ENCODE measurements at places on chromosomes 3 and 15.

GRCh38 chr3:194673761-194674160, 1.8 kb upstream of the LSG1 start:
- no peak for DNase-seq

DNA sequence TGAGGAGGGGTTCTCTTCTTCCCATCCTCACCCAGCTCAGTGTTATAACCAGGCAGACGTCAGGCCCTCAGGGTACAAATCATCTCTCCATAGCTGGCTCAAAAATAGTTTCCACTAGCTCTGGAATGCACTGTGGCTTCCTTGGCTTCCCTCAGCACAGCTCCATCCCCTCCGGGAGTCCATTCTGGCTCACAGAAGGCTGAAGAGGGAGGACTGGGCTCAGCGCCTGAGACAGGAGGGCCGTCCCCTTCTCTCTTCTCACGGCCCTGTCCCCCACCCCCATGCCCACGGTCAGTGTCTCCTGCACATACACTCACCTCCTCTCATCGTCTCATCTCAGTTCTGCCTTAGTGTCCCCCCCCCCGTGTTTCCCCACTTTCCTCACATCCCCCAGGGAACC, 50.1 kb downstream of the UMPS start:
- DNase-seq, result no peak

GRCh38 chr3:169923831-169924230, 12.5 kb downstream of the SAMD7 start:
- no peak for DNase-seq

GRCh38 chr15:87038404-87038803, 958.7 kb downstream of the AGBL1 start:
- DNase-seq, result no peak

- no peak for DNase-seq
Measured at GRCh38 chr15:83565553-83566159, 88.3 kb upstream of the ADAMTSL3 start.

DNA sequence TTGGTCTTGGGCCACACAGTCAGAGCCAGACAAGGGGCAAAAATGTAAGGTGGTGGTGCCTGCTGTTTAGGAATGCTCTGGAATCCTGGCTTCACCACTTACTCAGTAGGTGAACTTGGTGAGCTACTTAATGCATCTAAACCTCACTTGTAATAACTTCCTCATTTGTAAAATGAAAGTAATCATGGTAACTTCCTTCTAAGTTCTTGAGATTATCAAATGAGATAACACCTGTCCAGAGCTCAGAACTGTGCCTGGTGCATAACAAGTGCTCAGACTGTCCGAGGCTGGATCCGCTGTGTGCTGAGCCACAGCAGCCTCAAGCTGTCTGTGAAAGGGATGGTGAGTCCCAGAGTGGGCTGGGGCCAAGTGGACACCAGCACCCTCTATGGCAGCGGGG, 62.8 kb upstream of the KY start:
- no peak for DNase-seq

DNA sequence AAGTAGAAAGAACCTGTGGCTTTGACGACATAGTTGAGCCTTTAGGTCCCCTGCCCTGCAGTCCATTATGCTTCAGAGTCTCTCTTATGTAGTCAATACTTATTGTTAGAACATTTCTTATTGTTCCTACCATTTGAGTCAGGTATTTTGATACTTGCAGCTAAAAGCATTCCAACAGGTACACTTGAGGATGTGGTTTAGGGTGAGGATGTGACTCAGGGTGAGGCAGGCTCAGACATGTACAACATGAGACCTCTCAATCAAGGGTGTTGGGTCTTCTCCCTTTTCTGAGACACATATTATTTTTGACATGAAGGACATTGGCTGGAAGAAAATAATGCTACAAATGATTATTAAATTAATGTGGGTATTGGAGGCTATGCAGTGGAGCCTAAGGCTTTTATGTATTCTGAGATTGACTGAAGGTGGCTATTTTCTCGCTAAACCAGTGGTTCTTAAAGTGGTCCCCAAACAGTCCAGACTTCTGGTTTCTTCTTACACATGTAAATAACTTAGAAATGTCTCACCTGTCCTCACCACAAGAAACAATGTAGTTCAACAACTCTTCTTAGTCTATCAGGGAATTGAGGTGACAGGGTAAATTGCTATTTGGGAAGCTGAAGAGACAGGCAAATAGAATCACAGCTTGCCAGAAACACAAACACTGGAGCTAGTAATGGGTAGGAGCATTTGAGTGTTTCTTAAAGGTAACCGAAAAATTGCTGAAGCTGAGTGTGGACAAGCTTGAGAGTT, 135.5 kb upstream of the ZPLD1 start:
- no peak for DNase-seq

DNA sequence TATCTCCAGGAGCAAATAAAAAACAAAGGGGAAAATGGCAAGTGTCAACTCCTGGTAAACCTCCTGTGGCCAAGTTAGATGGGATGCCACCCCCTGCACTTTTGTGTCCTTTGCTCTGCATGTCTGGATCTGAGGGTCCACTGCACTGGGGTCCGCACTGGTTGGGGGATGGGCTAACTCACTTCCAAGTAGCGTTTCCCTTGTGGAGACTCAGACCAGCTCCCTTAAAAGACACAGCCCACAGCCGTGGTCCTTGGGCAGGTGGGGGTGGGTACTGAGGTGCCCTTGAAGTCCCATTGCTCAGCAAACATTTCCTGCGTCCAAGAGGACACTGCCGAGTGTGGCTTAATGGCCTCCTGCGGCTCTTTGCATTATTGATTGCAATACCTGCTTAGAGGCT, 188.2 kb downstream of the MEGF11 start:
- DNase-seq, result no peak

GRCh38 chr15:83199288-83199687, 8.3 kb downstream of the HDGFL3 start:
- no peak for DNase-seq

DNA sequence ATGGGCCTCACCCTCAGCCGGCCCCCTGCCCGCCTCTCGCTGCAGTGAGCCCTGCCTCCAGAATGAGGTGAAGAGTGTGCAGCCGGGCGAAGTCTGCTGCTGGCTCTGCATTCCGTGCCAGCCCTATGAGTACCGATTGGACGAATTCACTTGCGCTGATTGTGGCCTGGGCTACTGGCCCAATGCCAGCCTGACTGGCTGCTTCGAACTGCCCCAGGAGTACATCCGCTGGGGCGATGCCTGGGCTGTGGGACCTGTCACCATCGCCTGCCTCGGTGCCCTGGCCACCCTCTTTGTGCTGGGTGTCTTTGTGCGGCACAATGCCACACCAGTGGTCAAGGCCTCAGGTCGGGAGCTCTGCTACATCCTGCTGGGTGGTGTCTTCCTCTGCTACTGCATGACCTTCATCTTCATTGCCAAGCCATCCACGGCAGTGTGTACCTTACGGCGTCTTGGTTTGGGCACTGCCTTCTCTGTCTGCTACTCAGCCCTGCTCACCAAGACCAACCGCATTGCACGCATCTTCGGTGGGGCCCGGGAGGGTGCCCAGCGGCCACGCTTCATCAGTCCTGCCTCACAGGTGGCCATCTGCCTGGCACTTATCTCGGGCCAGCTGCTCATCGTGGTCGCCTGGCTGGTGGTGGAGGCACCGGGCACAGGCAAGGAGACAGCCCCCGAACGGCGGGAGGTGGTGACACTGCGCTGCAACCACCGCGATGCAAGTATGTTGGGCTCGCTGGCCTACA, 8.5 kb downstream of the GRM2 start:
- no peak for DNase-seq

- DNase-seq, result peak; percentile 64
Measured at GRCh38 chr15:85693277-85693676, 101.4 kb downstream of the KLHL25 start.

DNA sequence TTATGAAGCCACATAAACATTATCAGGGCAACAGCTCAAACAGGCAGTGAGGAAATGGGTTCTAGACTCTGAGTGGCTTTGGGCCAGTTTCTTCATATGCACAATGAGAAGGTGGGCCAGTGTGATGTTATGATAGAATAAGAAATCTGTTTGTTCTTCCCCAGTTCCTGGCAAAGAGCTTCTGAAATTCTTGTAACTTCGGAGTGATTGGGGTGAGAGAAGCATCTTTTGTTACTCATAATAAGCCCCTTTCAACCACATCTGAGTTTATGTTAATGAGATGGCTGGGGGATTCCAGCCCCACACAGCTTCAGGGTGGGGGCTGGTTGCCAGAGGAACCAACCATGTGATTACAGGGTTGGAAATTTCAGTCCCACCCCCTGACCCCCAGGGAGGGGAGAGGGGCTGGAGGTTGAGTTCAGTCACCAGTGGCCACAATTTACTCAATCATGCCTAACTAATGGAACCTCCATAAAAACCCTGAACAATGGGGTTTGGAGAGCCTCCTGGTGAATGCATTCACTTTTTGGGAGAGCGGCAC, 57.0 kb upstream of the FRMD4B start:
- no peak for DNase-seq

- no peak for DNase-seq
Measured at GRCh38 chr3:187473778-187474406, 105.7 kb downstream of the RTP4 start.

DNA sequence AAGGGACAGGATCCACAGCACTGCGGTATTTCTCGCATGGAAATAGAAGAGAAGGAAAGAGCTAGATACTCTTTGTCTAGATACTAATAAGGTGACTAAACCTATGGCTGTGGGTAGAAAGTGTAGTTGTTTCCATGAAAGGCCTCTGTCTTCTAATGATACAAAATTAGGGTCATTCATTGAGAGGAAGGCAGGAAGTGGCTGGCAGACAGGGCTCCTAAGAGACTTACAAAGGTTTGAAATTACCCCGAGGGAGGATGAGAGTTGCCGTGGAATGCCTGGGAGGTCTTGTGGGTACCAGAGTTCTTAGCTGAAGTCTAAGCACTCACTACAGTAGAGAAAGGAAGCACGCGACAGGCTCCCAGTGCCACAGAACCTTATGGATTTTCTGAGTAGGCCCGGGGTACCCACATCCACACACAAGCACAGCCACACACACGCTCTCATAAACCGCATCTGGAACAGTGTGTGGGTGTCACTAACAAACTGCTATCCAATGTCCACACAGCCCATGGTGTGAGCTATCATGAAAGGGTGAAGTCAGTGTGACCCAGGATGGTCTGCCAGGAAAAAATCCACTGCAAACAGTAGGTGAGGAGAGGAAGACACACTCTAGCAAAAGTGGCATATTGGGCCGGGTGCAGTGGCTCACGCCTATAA, 221.4 kb downstream of the FAM43A start:
- DNase-seq, result no peak

- DNase-seq, result no peak
Measured at GRCh38 chr3:72129501-72130094, 344.6 kb upstream of the PROK2 start.

DNA sequence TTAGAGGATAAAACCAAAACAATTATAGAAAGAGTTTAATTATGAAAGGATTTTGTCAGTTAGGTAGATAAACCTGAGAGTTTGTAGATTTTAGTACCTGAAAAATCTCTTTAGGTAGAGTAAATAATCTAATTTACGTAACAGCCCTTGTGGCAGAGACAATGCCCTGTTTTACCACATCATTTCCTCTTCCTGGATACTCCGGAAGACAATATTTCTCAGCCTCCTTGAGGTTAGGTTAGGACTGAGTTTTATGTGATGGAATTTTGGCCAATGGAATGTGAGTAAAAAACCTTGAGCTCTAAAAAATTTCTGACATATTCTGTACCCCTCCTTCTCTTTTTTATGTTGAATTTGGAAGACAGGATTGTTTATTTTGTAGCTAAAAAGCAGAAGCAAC, 50.7 kb upstream of the TPRG1 start:
- peak; percentile 15 for DNase-seq

- peak; percentile 49 for DNase-seq
Measured at GRCh38 chr3:187742351-187743171, 2.7 kb downstream of the BCL6 start.

DNA sequence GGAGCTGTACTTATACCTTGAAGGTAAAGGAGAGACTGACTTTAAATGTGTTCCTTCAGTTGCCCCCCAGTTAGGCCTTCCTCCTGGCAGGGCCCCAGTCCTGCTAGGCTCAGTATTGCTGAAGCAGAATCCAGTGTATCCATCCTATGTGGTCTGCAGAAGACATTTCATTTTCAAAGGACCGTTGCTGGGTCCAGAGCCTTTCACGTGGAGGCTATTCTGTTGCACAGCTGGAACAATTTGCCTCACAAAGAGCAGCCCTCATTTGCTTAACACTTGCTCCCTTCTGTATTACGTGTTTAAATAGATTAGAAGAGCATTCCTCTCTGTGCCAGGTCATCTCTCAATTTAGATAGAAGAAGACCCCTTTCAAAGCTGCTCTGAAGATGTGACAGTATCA, 78.9 kb upstream of the CFAP20DC start:
- DNase-seq, result no peak

DNA sequence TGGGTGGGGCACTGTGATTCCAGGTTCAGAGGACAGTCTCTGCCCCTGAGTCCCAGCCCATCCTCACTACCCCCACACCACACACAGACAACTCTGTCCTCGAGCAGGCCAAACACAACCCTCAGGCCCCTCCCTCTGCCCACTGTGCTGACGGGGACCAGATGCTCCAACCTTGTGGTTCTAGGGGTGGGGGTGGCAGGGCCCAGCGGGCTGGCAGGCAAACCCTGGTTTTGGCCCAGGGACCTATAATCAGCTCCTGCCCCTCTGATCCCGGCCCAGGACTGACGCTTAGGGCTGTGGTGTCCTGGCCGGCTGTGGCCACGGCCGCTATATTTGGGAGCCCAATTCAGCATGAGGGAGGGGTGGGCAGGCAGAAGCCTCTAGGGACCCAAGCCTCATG, 5.0 kb upstream of the MYL3 start:
- no peak for DNase-seq

DNA sequence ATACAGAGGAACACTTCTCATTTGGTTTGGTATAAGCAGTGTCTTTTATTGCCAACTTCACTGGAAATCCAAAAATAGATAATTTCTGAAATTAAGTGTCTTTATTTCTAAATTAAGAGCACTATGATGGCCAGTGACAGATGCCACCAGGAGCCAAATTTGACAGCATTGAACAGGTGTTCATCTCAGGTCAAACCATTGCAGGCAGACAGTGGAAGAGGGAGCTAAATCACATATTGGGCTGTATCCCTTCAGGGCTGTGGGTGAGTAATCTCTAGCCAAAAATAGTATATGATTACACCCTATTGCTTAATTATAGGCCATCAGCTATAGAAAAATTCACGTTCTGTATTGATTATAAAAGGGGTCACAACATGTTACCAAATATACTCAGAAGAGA, 457.7 kb downstream of the NAALADL2 start:
- no peak for DNase-seq

GRCh38 chr15:79680720-79681119, 216.1 kb downstream of the MTHFS start:
- no peak for DNase-seq

- no peak for DNase-seq
Measured at GRCh38 chr3:77562089-77562488, 522.2 kb downstream of the ROBO2 start.

GRCh38 chr3:4387210-4388204, 79.6 kb downstream of the SUMF1 start:
- DNase-seq, result no peak

- no peak for DNase-seq
Measured at GRCh38 chr3:118755253-118755801, 279.3 kb downstream of the IGSF11 start.

GRCh38 chr3:126965526-126966080, 17.3 kb upstream of the PLXNA1 start:
- no peak for DNase-seq

- DNase-seq, result no peak
Measured at GRCh38 chr3:144773350-144773749, 801.7 kb downstream of the DIPK2A start.

- no peak for DNase-seq
Measured at GRCh38 chr3:150098621-150099020, 127.9 kb upstream of the PFN2 start.

GRCh38 chr15:68789091-68789490, 31.6 kb downstream of the ANP32A start:
- DNase-seq, result no peak

GRCh38 chr15:48423342-48423741, 92.1 kb downstream of the DUT start:
- DNase-seq, result no peak

Data from inflammatory macrophage (primary cell).